ENCODE measurements at places on chromosomes 3 and 15. TPM values are rescaled to one million over a fixed set of nuclear protein-coding genes. Genes with fewer than 3 reads are reported as not detected.
A peak's percentile ranks its signal among the peaks of the same experiment; 100 is the strongest.

ROBO2 gene
- total RNA-seq = 18.4 TPM

CAMK2N2 gene
- 1.8 TPM for total RNA-seq

TWF2 gene
- 58.6 TPM for total RNA-seq

DNA sequence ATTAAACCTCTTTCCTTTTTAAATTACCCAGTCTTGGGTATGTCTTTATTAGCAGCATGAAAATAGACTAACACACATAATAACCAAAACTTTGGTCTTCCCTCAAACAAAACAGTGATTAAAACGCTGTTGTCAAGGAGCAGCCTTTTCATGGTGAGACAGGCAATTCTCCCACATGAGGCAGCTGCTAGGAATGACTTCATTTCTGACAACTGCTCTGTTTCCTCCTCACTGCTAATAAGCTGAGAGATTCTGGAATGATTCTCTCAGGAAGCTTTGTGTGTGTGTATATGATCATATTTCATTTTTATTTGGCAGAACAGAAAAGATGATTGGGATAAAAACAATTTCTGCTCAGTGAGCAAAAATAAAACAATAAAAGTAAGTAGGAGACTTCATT lies 580.6 kb upstream of the ADAMTS9 start:
- H3K4me3 ChIP-seq = no peak overlapping the region
- no peaks in the 10 kb centered on the region for H3K4me1 ChIP-seq
- H3K36me3 ChIP-seq = no peaks in the 10 kb centered on the region
- H3K27ac ChIP-seq = no peak overlapping the region
- peaks cover 7% of the 10 kb centered on the region for H3K27me3 ChIP-seq

- H3K4me3 ChIP-seq = no peak overlapping the region
- H3K27me3 ChIP-seq = no peaks in the 10 kb centered on the region
- H3K36me3 ChIP-seq = peaks cover 32% of the 10 kb centered on the region
- no peak overlapping the region for H3K27ac ChIP-seq
- H3K4me1 ChIP-seq = no peaks in the 10 kb centered on the region
These were observed 28.8 kb upstream of the IMPDH2 start for GRCh38 chr3:49058011-49058410.

- H3K27ac ChIP-seq = no peak overlapping the region
- no peaks in the 10 kb centered on the region for H3K27me3 ChIP-seq
- H3K36me3 ChIP-seq = peaks cover 3% of the 10 kb centered on the region
These were observed 10.8 kb downstream of the GLYCTK start for GRCh38 chr3:52298149-52299098.

GRCh38 chr3:134339913-134340312 lies 34.3 kb downstream of the AMOTL2 start:
- no peak overlapping the region for H3K4me3 ChIP-seq
- peak overlapping the region; percentile 54 for H3K27ac ChIP-seq
- peaks cover 51% of the 10 kb centered on the region for H3K4me1 ChIP-seq
- H3K27me3 ChIP-seq = no peaks in the 10 kb centered on the region
- DNase-seq = no peak

DNA sequence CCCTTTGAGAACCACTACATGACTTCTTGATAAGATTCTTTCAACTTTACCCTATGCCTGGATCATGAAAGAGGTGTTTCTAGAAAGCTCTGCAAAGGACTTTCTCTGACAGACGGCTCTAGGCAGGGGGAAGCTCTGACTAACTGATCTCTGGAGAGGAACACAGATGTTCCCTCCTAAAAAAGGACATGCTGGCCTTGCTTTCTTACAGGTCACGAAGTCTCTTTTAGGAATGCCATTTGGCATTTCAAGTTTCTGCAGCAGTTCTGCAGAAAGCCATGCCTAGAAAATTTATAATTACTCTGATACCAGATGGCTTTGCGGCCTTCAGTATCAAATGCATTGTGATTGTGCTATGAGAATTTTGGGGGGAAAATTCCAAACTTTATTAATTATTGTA lies 275.4 kb upstream of the CTDSPL start:
- H3K27me3 ChIP-seq = no peaks in the 10 kb centered on the region
- H3K27ac ChIP-seq = no peak overlapping the region
- peaks cover 9% of the 10 kb centered on the region for H3K4me1 ChIP-seq
- DNase-seq = no peak
- no peaks in the 10 kb centered on the region for H3K36me3 ChIP-seq
- no peak overlapping the region for H3K4me3 ChIP-seq

DNA sequence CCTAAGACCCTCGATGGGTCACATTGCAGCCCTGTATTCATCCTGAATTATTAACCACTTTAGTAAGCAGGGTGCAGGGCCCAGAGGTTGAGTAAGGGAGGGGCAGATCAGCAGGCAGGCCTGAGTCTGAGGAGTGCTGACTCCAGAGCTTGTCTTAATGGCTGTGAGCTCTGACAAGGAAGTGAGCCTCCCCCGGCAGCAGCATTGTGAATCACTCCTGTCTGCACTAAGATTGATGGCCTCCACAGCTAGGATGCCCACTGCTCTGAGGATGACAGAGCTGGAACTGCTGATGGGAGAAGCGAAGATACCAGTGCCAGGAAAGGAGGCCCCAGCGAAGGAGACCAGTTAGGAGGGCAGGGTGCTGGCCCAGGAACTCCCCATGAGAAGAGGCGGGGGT lies 46.5 kb upstream of the CCDC174 start:
- peaks cover 2% of the 10 kb centered on the region for H3K4me1 ChIP-seq
- peaks cover 64% of the 10 kb centered on the region for H3K27me3 ChIP-seq

- no peak overlapping the region for H3K27ac ChIP-seq
- no peaks in the 10 kb centered on the region for H3K27me3 ChIP-seq
- H3K4me1 ChIP-seq = peaks cover 3% of the 10 kb centered on the region
- DNase-seq = no peak
- no peak overlapping the region for H3K4me3 ChIP-seq
These were observed 20.5 kb upstream of the APEH start for GRCh38 chr3:49653621-49654020.
